Immature natural killer cell (primary cell): ENCODE measurements at places on chromosomes 16 and 17. TPM values are rescaled to one million over a fixed set of nuclear protein-coding genes. Genes with fewer than 3 reads are reported as not detected.

GRCh38 chr17:70987867-70988340, 818.6 kb downstream of the KCNJ2 start:
- DNase-seq, result no peak
- no peaks in the 10 kb centered on the region for H3K4me1 ChIP-seq
- no peak overlapping the region for H3K4me3 ChIP-seq

GRCh38 chr16:20300312-20301097, 26.8 kb downstream of the GP2 start:
- peaks cover 4% of the 10 kb centered on the region for H3K27me3 ChIP-seq
- H3K4me3 ChIP-seq, result no peak overlapping the region
- no peaks in the 10 kb centered on the region for H3K4me1 ChIP-seq
- H3K27ac ChIP-seq, result no peak overlapping the region

GRCh38 chr17:2020721-2021120, 4.4 kb downstream of the RTN4RL1 start:
- no peak overlapping the region for H3K27ac ChIP-seq
- no peak for DNase-seq
- peaks cover 10% of the 10 kb centered on the region for H3K27me3 ChIP-seq
- no peaks in the 10 kb centered on the region for H3K36me3 ChIP-seq
- H3K4me1 ChIP-seq, result peaks cover 11% of the 10 kb centered on the region
- no peak overlapping the region for H3K4me3 ChIP-seq

The IL32 gene
- polyA plus RNA-seq, result 878 TPM

- no peak overlapping the region for H3K4me3 ChIP-seq
- H3K4me1 ChIP-seq, result no peaks in the 10 kb centered on the region
- H3K27ac ChIP-seq, result no peak overlapping the region
- H3K27me3 ChIP-seq, result peaks cover 4% of the 10 kb centered on the region
- DNase-seq, result no peak
These were observed 79.4 kb upstream of the KSR1 start for GRCh38 chr17:27376637-27377547.

The HOXB9 gene
- not detected for polyA plus RNA-seq

- no peaks in the 10 kb centered on the region for H3K36me3 ChIP-seq
- no peak overlapping the region for H3K4me3 ChIP-seq
- no peaks in the 10 kb centered on the region for H3K4me1 ChIP-seq
- H3K27me3 ChIP-seq, result no peaks in the 10 kb centered on the region
- DNase-seq, result no peak
- no peak overlapping the region for H3K27ac ChIP-seq
These were observed 18.4 kb downstream of the PIMREG start for GRCh38 chr17:6462692-6463091.

GRCh38 chr16:4713663-4714501, 20.2 kb downstream of the ANKS3 start:
- no peak for DNase-seq
- no peak overlapping the region for H3K4me3 ChIP-seq
- H3K36me3 ChIP-seq, result peaks cover 21% of the 10 kb centered on the region

The STAC2 gene
- not detected for polyA plus RNA-seq

DNA sequence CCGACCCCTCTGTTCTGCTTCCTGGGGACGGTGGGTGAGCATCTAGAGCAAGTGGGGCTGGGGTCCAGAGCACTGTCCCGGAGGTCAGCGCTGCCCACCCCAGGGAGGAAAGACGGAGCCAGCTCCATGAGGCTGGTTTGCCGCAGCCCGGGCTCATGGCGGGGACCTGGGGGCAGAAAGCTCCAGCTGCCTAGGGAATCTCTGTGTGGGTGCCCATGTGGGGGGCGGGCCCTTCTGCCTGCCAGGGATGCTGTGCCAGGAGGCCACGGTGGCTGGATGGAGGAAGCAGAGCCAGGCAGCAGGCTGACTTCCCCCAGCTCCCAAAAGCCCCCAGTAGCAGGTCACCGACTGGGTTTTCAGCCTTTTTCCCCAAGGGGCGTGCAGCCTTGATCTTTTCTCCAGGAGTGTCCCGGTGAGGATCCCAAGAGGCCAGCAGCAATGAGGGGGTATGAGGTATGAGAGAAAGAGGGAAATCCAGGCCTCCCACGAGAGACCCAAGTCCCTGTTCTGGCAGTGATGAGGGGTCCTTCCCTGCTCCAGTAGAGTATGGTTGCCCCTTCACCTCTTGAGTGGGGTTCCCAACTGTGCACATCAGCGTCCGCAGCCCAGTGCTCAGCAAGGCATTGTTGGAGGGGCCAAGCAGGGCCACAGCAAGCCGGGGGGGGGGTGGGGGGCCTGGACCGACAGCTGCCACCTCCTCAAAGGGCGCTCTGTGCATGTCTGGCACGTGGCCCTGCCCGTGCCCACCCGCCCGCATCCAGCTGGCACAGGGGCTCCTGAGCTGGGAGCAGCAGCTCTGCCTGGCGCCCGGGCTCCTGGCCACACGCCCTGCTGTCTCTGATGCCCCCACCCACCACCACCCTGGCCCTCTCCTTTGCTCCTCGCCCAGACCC, 15.6 kb upstream of the BCAR1 start:
- peak overlapping the region; percentile 69 for H3K4me3 ChIP-seq
- peaks cover 7% of the 10 kb centered on the region for H3K4me1 ChIP-seq
- no peak overlapping the region for H3K27ac ChIP-seq
- peaks cover 18% of the 10 kb centered on the region for H3K27me3 ChIP-seq

The SPNS3 gene
- 2.8 TPM for polyA plus RNA-seq

The CCL5 gene
- 2,255 TPM for polyA plus RNA-seq

The FOXJ1 gene
- not detected for polyA plus RNA-seq

GRCh38 chr16:4328046-4328781, 12.3 kb downstream of the GLIS2 start:
- DNase-seq, result no peak
- no peaks in the 10 kb centered on the region for H3K4me1 ChIP-seq
- H3K4me3 ChIP-seq, result peak overlapping the region; percentile 21
- no peak overlapping the region for H3K27ac ChIP-seq
- no peaks in the 10 kb centered on the region for H3K36me3 ChIP-seq

DNA sequence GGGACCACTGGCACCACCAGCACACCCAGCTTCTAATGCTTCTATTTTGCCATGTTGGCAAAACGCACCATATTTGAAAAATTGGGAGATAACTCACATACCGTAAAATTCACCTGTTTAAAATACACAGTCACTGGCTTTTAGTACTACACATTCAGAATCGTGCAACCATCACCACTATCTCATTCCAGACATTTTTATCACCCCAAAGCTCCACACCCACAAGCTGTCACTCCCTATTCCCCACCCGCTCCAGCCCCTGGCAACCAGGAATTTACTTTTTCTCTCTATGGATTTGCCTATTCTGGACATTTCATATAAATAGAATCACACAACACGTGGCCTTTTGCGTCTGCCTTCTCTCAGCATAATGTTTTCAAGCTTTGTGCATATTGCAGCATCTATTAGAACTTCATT, 25.0 kb downstream of the PPL start:
- no peak overlapping the region for H3K27ac ChIP-seq
- no peaks in the 10 kb centered on the region for H3K4me1 ChIP-seq
- DNase-seq, result no peak
- H3K36me3 ChIP-seq, result no peaks in the 10 kb centered on the region
- peaks cover 4% of the 10 kb centered on the region for H3K27me3 ChIP-seq

GRCh38 chr17:48753794-48754499, 25.4 kb upstream of the HOXB13 start:
- peaks cover 59% of the 10 kb centered on the region for H3K27me3 ChIP-seq
- H3K4me1 ChIP-seq, result no peaks in the 10 kb centered on the region
- H3K27ac ChIP-seq, result no peak overlapping the region
